Right forelimb (tissue), 1 donor: ENCODE measurements at places on chromosomes 4 and X.
A peak's percentile ranks its signal among the peaks of the same experiment; 100 is the strongest.

GRCh38 chr4:151197247-151197646, 79.7 kb upstream of the PRSS48 start:
- DNase-seq: no peak

DNA sequence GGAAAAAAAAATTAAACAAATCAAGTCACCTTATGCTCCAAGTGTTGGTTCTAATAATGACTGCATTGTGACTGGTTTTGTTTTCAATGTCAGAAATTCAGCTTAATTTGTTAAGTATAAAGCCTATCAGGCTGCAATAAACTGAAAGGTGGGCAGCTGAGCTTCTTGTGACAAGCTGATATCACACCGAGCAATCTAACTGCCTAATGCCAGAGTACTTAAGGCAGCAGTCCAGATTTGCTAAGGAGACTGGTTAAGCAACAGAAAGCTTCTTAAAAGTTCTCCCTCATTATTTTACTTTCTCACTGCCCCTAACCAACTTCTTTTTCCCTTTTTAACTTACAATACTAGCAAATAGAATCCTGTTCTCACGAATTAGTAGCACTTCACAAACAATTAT, 201.0 kb downstream of the MAB21L2 start:
- DNase-seq: no peak

- DNase-seq: peak; percentile 46
Observed at GRCh38 chrX:30888526-30889146, 418 bp downstream of the TAB3 start.

GRCh38 chrX:129823115-129823514, 20.6 kb downstream of the ZDHHC9 start:
- no peak for DNase-seq

DNA sequence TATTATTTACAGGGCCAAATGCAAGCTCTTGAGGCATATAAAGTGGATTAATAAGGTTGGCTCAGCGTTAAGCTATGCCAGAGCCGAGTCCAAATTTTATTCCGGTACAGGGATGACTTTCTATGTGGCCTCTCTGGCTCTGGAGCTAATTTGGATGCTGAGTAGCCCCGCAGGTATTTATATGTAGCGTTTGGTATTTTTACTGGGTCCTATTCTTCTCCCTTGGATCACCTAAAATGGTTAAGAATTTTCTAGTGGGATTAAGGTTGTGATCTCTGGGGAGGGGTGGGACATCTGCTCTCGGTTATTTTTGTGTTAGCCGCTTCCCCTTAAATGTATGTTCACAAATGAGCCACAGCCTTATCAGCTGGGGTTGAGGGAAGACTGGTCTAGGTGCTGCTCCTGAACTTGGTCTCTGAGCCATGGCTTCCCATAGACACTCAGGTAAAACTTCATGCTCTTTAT, 49.4 kb downstream of the FHL1 start:
- DNase-seq: no peak

- peak; percentile 50 for DNase-seq
Observed at GRCh38 chrX:45850775-45851433, 650.2 kb upstream of the DIPK2B start.

DNA sequence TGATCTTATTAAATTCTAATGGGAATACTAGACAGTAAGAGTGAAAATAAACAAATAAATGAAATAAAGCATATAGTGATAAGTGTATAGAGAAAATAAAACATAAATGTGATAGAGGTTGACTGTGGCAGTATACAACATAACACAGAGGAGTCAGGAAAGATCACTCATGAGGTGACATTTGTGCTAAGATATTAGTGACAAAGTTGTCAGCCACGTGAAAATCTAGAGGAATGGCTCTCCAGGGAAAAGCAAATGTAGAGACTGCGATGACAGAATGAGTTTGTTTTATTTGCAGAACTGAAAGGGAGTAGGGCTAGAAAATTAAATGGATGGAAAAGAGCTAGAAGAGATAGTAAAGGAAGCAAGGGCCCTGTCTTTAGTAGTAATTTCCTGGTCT, 72.8 kb upstream of the GABRA2 start:
- no peak for DNase-seq

GRCh38 chr4:180141734-180142133, 2101.5 kb upstream of the TENM3 start:
- no peak for DNase-seq

DNA sequence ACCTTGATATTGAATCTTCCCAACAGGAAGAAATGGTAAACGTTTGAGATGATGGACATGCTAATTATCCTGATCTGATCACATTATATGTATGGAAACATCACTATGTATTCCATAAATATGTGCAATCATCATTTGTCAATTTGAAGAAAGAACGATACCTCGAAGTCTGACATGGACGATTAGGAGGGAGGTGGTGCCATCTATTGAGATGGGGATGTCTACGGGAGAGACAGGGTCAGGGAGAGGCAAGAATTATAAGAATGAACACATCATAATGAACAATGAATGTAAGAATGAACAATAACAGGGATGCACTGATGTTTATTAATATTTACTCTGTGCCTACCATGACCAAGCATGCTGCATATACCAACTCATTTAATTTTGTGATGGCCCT, 93.7 kb upstream of the SOD3 start:
- DNase-seq: no peak

DNA sequence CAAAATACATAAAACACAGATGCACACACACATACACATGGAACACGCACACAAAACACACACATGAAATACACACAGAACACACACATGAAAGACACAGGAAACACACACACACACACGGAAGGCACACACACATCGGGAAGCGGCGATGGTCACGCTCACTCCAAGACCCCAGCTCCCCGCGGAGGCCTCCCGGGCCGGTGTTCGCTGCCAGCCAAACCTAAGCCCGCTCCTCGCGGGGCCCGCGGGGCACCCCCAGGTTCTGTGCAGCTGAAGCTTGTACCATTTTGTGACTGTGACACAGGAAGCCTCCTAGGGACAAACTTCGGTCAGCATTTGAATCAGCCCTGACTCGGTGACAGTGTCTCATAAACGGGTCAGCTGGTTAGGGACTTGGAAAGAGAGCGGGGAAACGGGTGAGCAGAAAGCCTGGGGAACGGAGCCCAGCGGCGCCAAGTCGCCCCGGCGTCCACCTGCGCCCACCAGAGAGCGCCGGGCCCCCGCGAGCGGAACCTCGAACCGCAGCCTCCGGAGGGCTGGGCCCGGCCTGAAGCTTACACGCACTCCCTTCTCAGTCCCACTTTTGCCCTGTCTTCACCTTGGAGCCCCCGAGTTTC, 32.1 kb downstream of the F11 start:
- DNase-seq: no peak

DNA sequence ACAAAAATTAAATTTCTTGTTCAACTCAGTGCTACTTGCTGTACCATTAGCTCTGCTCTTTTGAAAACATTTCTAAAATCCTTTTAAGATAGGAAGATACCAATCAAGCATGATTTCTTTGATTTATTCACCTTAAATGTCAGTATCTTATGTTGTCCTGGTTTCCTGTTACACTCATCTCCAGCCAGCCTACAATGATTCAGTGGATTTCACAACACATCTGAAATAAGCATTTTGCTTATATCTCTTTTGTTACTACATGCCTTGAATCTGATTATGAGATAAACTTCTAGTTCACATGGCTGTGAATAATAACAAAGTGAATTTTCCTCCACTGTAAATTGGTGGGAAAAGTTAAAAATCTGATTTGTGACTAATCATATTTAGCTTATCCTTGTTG, 112.5 kb upstream of the BMP3 start:
- DNase-seq: no peak

GRCh38 chrX:131779741-131780140, 235.9 kb downstream of the OR13H1 start:
- DNase-seq: no peak

GRCh38 chr4:20255823-20256222, 4.1 kb downstream of the SLIT2 start:
- no peak for DNase-seq

DNA sequence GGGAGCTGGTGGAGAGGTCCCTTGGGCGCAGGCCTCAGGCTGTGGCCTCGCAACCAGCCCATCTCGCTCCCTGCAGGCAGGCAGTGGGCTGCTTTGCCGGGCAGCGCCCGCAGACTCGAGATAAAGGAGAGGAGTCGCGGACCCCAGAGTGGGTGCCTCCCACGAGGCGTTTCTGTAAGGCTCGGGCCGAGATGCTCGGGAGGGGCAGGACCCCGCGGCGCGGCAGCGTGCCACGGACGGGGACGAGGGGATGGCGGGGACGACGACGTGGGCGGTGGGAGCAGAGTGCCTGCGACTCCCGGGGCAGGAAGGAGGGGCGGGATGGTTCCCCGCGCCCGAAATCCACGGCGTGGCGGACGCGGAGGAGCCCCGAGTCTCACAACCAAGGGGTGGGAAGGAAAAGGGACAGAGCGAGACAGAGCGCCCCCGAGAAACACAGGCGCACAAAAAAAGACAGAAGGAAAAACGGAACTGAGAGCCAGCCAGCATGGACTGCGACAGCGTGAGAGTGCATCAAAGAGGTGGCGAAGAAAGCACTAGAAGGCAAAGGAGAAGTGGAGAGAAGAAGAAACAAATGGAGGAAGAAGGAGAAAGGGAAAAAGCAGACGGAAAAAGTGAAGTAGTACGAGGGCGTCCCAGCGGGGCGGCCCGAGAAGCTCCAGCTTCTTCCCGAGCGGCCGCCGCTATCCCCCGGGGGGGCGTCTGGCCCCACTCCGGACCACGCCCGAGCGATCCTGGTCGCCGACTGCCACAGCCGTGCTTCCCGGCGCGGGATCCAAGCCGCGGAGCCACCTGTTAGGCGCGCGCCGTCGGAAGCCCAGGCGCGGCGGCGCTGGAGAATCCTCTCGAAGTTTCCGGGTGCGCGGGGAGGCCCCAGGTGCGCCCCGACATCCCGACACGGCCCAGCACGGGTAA, 1.5 kb downstream of the BEND4 start:
- DNase-seq: no peak

GRCh38 chr4:113881256-113881655, 98.2 kb downstream of the ARSJ start:
- DNase-seq: no peak

DNA sequence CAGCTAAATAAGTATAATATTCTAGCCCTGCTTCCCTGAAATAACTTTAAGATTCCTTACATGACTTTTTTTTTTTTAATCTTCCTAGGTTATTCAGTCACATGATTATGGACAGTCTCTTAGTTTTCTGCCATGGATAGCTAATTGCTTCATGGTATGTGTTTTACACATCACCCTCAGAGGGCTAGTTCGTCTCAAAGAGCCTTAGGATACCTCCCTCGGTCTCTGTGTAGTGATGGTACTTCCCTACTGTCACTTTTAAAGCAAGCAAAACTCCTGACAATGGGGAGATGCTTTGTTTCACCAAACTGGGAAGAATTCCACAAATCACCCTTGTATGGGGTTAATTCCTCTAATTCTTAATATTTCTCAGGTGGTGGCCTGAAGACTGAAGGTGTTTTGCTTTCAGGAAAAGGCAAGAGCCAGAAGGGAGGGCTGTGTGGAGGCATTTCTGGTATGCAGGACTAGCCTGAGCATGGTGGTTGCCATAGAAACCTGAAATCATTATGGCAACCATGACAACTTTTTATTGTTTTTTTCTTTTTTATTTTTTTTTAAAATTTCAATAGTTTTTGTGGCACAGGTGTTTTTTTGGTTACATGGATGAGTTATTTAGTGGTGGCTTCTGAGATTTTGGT, 70.4 kb downstream of the BEX3 start:
- DNase-seq: no peak

- DNase-seq: no peak
Observed at GRCh38 chr4:184897895-184898294, 72.1 kb upstream of the ACSL1 start.

GRCh38 chr4:24722026-24722568, 73.3 kb upstream of the SOD3 start:
- no peak for DNase-seq

DNA sequence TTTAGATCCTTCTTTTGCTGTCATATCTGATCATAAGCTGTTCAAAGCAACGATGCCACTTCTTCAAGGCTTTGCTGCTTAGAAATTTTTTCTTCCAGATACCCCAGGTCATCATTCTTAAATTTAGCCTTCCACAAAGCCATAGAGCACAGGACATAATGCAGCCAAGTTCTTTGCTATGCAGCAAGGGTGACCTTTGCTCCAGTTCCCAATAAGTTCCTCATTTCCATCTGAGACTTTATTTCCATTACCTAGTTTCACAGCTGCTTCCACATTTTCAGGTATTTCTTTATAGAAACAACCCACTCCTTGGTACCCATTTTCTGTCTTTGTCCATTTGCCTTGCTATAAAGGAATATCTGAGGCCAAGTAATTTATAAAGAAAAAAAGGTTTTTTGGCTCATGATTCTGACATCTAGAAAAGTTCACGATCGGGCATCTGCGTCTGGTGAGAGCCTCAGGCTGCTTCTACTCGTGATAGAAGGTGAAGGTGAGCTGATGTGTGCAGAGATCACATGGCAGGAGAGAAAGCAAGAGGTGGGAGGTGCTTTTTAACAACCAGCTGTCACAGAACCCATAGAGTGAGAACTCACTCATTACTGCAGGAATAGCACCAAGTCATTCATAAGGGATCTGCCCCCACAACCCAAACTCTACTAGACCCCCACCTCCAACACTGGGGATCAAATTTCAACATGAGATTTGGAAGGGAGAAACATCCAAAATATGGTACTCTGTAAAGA, 11.8 kb upstream of the TASL start:
- no peak for DNase-seq

GRCh38 chr4:151921811-151922210, 161.0 kb upstream of the GATB start:
- DNase-seq: no peak

DNA sequence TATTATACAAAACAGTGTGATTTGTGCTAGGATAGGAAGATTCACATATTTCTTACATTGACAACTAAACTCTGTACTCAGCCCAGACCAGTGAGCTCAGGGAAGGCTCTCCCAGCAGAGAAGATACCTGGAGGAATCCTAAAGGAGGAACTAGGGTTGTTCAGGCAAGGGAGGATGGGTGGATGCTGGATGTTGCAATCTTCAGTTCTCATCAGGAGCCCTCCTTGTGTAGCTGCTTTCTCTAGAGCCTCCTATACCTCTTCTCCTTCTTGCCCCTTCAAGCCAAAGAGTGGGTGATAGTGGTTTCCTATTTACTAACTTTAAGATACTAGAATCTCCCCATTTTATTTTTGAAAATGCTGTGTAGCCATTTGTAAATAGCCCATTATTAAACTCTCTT, 117.3 kb downstream of the NKX6-1 start:
- no peak for DNase-seq

DNA sequence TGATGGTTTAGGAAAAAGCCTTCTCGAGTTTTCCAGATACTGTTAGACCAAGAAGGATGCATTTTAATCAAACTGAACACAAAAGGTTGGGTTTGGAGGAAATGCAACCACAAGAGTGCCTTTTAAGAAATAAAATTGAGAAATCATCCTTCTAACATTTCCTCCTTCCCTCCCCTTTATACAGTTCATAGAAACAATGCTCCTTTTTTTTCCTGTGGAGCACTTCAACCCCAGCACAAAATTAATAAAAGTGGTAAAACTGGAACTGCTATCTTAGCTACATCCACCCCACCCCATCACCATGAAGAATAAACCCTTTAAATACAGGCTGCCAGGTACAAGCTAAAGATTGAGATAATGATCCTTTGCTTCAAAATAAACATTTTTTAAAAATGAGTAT, 211.1 kb downstream of the RELL1 start:
- no peak for DNase-seq

GRCh38 chr4:155173371-155173770, 35.1 kb upstream of the NPY2R start:
- DNase-seq: no peak
